ENCODE measurements at places on chromosomes 4 and X. TPM values are rescaled to one million over a fixed set of nuclear protein-coding genes. Genes with fewer than 3 reads are reported as not detected.
A peak's percentile ranks its signal among the peaks of the same experiment; 100 is the strongest.

DNA sequence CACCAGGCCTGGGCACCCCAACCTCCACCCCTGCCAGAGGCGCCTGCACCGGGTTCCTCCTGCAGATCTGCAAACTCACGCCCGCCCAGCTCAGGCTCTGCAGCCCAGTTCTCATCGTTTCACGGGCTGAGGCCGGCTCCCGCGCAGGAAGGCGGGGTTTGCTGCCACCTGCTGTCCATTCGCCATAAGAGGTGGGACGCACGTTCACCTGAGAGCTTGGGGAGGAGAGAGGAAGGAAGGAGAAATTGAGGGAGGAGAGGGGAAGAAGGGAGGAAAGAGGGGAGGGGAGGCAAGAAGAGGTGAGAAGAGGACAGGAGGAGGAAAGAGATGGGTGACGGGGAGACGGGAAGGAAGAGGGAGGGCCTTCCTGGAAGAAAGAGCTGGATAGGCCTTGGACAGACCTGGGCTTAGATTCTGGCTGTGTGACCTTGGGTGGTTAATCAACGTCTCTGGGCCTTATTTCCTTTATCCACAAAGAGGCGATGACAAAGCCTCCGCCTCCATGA lies 114.5 kb downstream of the ADRA2C start:
- H3K27ac ChIP-seq: no peak overlapping the region
- H3K27me3 ChIP-seq: peaks cover 38% of the 10 kb centered on the region
- DNase-seq: peak; percentile 70
- H3K4me3 ChIP-seq: no peak overlapping the region
- H3K36me3 ChIP-seq: peaks cover 4% of the 10 kb centered on the region

DNA sequence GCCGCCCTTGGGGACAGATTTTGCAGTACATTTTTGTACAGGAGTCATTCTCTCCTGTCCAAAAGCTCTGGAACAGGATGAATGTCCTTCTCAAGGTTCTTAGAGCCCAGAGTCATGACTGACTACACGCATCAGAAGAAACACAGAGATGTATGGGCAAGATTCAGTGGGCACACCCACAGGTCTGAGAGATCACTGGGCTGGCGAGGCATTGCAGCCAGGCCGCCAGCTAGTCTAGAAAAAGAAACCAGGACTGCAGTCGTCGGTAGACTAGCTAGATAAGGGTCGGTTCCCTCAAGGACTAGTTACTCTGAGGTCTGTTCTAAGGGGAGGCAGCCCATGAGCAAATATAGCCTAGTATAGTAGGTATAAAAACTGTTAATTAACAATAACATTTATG lies 19.8 kb downstream of the GBA3 start:
- H3K4me3 ChIP-seq: no peak overlapping the region
- no peak for DNase-seq
- H3K36me3 ChIP-seq: no peaks in the 10 kb centered on the region
- no peaks in the 10 kb centered on the region for H3K4me1 ChIP-seq
- H3K27ac ChIP-seq: no peak overlapping the region
- H3K27me3 ChIP-seq: no peaks in the 10 kb centered on the region

DNA sequence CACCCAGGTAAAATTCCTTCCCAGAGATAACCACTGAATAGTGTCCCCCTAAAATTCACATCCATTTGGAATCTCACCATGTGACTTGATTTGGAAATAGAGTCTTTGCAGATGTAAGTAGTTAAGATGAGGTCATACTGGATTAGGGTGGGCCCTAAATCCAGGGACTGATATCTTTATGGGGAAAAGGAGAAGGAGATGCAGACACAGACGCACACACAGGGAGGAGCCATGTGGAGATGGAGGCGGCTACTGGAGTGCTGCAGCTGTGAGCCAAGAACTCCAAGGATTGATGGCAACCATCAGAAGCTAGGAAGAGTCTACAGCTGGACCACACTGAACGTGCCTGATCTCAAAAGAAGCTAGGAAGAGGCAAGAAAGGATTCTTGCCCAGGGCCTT lies 96.6 kb upstream of the SRD5A3 start:
- no peak overlapping the region for H3K4me3 ChIP-seq
- no peaks in the 10 kb centered on the region for H3K4me1 ChIP-seq
- H3K36me3 ChIP-seq: no peaks in the 10 kb centered on the region
- H3K27me3 ChIP-seq: peaks cover 5% of the 10 kb centered on the region
- no peak for DNase-seq

DNA sequence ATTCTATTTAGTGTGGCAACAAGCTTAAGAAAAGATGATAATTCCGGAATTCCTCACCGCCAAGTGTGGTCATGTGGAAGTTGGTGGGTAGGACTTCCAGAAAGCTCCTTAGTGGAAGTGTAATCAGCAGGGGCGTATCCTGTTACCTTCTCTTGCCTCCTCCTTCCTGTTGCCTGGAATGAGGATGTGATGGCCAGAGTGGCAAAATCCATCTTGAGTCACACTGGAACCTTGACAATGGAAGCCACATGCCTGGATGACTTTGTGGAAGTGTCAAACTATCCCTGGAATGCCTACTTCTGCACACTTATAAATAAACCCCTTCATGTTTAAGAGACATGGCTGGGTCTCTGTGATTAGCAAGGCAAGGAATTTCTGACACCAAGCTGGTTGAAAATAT lies 191.0 kb downstream of the PRDM5 start:
- no peaks in the 10 kb centered on the region for H3K36me3 ChIP-seq
- no peak overlapping the region for H3K27ac ChIP-seq
- H3K27me3 ChIP-seq: no peaks in the 10 kb centered on the region
- no peak overlapping the region for H3K4me3 ChIP-seq
- no peak for DNase-seq

- H3K4me3 ChIP-seq: no peak overlapping the region
- no peaks in the 10 kb centered on the region for H3K36me3 ChIP-seq
- no peak for DNase-seq
- no peak overlapping the region for H3K27ac ChIP-seq
Measured at GRCh38 chrX:45422216-45422925, 221.7 kb upstream of the DIPK2B start.

DNA sequence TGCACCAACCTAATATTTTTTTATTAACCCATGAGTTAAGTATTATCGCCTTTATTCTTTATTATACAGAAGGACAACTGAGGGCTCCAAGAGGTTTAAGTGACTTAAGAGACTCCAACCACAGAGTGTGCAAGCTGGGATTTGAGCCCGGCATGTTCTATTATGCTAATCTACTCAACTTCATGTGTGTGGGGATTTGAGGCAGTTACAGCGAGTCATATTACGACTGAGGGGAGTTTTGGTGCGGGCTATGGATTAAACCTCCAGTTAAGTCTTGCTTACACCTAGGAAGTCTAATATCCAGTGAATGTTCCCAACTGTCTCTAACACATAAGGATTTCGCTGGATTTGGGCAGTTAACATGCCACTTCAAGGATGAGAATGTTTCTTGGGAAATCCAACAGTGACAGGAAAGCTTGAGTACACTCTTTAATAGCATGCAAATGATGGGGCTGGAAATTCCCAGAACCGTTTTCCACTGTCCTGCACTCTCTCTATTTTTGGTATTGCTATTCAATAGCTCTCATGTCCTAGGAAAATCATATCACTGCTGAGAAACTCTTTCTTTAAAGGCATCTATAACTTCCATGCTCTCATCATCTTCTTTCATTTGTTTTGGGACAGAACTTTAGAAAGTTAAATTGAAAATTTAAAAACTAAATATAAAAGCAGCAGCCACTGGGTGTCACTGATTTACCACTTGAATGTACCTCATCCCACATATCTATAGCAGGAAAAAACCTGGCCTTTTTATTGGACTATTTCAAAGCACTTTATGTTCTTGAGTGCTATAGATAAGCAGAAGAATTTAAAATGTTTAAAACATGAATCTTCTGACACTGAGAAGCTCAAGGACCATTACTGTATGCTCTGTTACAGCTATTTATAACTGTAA lies 165.1 kb upstream of the TTC29 start:
- no peaks in the 10 kb centered on the region for H3K27me3 ChIP-seq
- H3K27ac ChIP-seq: no peak overlapping the region
- no peaks in the 10 kb centered on the region for H3K4me1 ChIP-seq
- H3K36me3 ChIP-seq: no peaks in the 10 kb centered on the region

DNA sequence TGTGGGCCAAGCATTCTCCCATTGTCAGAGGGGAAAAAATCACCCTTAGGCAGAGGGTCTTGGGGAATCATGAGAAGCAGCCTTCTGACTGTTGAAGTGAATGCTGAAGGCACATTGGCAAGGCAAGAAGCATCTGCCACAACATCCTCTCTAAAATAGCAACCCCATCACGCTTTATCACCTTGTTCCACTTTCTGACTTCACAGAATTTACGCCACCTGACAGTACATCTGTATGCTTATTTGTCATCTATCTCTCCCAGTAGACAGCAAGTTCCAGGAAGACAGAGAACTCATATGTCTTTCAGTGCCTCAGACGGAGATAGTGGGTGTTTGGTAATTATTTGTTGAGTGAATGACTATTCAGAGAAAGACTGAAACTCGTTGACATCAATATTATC lies 68.4 kb upstream of the SCML1 start:
- H3K27ac ChIP-seq: no peak overlapping the region
- H3K27me3 ChIP-seq: no peaks in the 10 kb centered on the region
- peaks cover 4% of the 10 kb centered on the region for H3K4me1 ChIP-seq
- no peak overlapping the region for H3K4me3 ChIP-seq
- H3K36me3 ChIP-seq: peaks cover 2% of the 10 kb centered on the region

- no peaks in the 10 kb centered on the region for H3K36me3 ChIP-seq
- no peak for DNase-seq
- peaks cover 4% of the 10 kb centered on the region for H3K4me1 ChIP-seq
Measured at GRCh38 chr4:47798165-47798564, 39.7 kb downstream of the CORIN start.

- peaks cover 34% of the 10 kb centered on the region for H3K4me1 ChIP-seq
- peaks cover 18% of the 10 kb centered on the region for H3K27me3 ChIP-seq
- no peak overlapping the region for H3K27ac ChIP-seq
- no peak for DNase-seq
- no peak overlapping the region for H3K4me3 ChIP-seq
- H3K36me3 ChIP-seq: no peaks in the 10 kb centered on the region
Measured at GRCh38 chr4:184860018-184860779, 34.4 kb upstream of the ACSL1 start.

- DNase-seq: peak; percentile 50
- H3K4me3 ChIP-seq: peak overlapping the region; percentile 57
- no peaks in the 10 kb centered on the region for H3K27me3 ChIP-seq
Measured at GRCh38 chrX:77768787-77769186, 17.2 kb downstream of the ATRX start.

GRCh38 chr4:85127653-85128052 lies 161.2 kb upstream of the WDFY3 start:
- no peak for DNase-seq
- no peak overlapping the region for H3K27ac ChIP-seq
- no peaks in the 10 kb centered on the region for H3K27me3 ChIP-seq
- H3K4me1 ChIP-seq: no peaks in the 10 kb centered on the region

DNA sequence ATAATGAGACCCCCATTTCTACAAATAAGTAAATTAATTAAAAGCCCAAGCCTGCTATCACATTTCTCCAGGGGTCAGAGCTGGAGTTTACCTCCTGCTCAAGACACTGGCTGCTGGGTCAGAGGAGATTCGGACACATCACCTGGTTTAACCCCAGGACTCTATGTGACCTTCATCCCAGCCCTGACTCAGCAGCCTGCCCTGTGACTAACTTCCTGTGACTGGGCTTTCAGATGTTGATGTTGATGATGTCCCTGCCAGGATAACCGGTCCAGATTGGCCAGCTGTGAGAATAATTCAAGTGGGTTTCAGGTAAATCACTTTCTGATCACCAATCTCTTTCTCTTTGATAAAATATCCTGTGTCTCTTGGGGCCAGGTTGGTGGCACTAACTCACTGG lies 102.4 kb upstream of the MAML3 start:
- no peak overlapping the region for H3K4me3 ChIP-seq
- H3K27me3 ChIP-seq: peaks cover 14% of the 10 kb centered on the region
- no peak for DNase-seq
- no peak overlapping the region for H3K27ac ChIP-seq
- peaks cover 17% of the 10 kb centered on the region for H3K4me1 ChIP-seq
- H3K36me3 ChIP-seq: no peaks in the 10 kb centered on the region

DNA sequence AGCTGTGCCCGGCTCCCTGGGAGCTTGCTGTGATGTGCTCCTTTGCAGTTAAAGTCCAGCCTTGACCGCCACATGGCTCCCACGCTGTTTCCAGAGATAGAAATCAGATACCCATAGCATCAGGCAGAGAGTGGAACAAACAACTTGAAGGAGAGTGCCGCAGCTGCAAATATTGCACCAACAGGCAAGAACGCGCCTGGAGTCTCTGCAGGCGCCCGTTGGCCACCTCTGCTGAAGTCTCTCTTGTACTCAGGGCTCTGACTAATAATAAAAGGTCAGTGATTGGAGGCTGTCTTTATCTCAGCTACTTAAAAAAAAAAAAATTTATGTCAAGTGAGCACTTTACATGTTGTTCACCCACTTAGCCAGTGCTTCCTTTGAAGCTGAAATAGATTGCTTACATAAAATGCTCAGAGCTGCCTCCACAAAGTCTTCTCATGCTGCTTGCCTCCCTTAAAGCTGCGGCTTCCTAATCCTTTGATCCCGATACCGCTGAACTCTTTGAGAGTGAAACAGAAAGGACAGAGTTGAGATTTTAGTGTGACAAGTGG lies 30.9 kb upstream of the TENM3 start:
- no peaks in the 10 kb centered on the region for H3K36me3 ChIP-seq
- H3K4me1 ChIP-seq: no peaks in the 10 kb centered on the region
- H3K27me3 ChIP-seq: no peaks in the 10 kb centered on the region
- DNase-seq: no peak

DNA sequence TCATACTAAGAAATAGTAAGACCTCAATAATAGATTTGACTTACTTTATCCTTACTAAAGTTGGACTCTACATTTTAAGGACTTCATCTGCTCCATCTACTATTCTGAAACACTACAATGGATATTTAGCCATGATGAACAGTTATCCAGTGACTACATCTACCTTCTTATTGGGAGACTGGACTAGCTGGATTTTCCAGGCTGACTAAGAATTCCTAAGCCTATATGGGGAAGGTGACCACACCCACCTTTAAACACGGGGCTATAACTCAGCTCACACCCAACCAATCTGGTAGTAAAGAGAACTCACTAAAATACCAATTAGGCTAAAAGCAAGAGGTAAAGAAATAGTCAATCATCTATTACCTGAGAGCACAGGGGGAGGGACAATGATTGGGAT lies 1438.4 kb downstream of the TECRL start:
- H3K27ac ChIP-seq: no peak overlapping the region
- no peak for DNase-seq
- no peaks in the 10 kb centered on the region for H3K27me3 ChIP-seq

DNA sequence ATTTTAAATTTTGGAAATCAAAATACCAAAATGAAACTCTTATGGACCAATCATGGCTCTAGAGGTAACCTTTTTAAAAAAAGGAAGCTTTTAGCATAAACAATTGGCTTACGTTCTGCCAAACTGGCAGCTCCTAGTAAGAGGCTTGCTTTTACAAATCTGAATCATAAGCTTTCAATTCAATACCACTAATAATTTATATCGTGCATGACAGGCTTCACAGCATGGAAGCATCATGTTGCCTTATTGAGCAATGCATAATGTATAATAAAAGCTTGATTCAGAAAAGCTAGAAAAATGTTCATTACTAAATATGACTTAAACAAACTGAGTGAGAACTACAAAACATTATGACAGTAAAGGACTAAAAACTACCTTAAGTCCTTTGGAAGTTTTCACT lies 280.9 kb downstream of the IQCM start:
- no peak overlapping the region for H3K27ac ChIP-seq
- H3K36me3 ChIP-seq: no peaks in the 10 kb centered on the region

GRCh38 chr4:81424816-81425755 lies 46.6 kb downstream of the RASGEF1B start:
- H3K4me1 ChIP-seq: peaks cover 6% of the 10 kb centered on the region
- no peak overlapping the region for H3K4me3 ChIP-seq
- H3K36me3 ChIP-seq: peaks cover 7% of the 10 kb centered on the region
- no peak for DNase-seq
- H3K27ac ChIP-seq: no peak overlapping the region
- H3K27me3 ChIP-seq: no peaks in the 10 kb centered on the region

The CXCL5 gene
- total RNA-seq: not detected

The SPATA4 gene
- total RNA-seq: not detected

The CFP gene
- 45.1 TPM for total RNA-seq

The ARHGAP36 gene
- total RNA-seq: not detected
